Daoy (cell line): ENCODE measurements at places on chromosomes 5 and 9.

DNA sequence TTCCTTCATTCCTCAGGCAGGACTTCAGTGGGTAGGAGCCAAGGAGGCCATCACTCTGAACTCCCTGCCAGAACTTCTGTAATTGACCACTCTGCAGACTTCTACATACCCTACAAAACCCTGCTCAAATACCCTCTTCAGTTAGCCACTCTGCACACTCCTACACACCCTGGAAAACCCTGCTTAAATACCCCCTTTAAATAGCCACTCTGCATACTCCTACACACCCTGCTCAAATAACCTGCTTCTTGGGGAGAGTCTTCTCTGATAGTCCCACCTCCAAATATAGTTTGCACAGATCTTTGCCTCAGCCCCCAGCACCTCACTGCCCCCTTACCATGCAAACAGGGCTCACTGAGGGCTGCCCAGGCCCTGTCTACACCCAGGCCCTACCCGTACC lies 18.6 kb upstream of the CARD19 start:
- no peak for DNase-seq

DNA sequence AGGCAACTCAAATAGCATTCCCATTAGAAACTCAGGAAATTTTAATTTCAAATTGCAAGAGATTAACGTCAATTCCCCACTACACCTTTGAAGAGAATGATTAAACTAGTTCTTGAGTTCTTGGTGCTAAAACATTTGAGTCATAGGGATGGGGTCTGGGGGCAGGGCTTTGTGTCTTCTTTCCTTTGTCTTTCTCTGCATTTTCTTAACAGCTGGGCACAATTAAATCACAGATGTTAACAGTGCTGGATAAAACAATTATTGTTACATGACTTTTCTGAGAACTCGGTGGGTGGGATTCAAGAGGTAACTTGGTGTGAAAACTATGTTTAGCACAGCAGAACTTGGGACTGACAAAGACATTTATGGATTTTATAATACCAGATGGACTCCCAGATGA lies 351.9 kb upstream of the TNC start:
- DNase-seq = no peak

DNA sequence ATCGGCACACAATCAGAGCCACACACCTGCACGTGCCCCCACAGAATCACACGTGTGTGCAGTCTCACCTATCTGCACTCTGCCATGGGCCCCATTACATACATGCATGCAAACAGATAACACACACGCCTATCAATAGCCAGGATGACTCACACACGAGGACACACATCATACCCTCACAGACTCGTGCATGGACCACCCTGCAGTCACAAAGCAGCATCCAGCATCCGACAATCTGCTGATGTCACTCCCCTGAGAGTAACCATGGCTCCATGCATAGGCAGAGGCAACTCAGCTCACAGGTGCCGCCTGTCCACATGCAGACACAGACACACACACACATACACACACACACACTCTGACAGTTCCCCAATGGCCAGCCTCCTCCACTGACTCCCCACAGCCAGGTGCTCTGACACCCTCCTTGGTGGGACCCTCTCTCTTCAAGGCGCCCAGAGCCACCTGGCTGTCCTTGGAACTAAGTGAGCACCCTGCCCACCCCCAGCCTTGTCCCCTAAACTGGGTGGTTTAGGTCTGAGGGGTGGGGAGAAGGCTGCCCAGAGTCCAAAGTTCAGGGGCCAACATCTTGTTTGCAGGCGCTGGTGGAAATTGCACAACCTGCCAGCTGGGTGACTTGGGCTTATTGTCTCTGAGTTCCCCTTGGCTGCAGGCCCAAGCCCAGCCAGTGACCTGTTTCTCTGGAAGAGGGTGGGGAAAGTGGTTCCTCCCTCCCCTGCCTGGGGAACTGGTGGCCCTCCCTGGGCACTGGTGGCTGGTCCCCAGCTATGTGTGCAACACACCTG lies 34.6 kb upstream of the NEK6 start:
- peak; percentile 54 for DNase-seq

DNA sequence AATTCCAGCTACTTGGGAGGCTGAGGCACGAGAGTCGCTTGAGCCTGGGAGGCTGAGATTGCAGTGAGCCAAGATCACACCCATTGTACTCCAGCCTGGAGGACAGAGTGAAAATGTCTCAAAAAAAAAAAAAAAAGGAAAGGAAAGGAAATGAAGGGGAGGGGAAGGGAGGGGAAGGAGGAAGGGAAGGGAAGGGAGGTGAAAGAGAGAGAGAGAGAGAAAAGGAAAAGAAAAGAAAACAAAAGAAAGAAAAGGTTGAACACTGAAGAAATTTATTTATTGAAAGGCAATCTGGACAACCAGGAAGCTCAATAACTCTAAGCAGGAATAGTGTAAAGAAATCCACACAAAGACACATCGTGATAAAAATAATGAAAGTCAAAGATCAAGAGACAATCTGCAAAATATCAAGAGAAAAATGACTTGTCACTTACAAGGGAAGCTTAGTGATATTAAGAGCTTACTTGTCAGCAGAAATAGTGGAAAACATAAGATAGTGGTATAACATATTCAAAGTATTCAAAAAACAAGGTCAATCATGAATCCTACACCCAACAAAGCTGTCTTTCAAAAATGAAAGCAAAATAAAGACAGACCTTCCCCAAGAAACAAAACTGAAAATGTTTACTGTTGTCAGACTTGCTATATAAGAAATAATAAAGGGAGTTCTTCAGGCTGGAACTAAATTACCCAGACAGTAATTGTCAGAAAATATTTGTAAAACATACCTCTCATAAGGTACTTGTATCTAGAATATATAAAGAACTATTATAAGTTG lies 10.9 kb upstream of the RIMOC1 start:
- DNase-seq = no peak

DNA sequence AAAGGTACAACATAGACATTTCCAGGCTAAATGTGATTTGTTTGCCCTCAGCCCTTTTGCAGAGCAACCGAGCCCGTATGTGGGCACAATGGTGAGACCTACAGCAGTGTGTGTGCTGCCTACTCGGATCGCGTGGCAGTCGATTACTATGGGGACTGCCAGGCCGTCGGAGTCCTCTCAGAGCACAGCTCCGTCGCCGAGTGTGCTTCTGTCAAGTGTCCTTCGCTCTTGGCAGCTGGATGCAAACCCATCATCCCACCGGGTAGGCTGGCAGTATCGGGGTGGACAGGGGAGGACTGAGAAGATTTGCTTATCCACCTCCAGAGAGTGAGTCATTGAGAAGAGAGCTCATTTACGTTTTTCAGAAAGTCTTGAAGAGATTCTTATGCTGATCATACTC lies 17.8 kb upstream of the GLIPR2 start:
- no peak for DNase-seq

- no peak for DNase-seq
Measured at GRCh38 chr9:134294153-134295071, 31.8 kb upstream of the RXRA start.

DNA sequence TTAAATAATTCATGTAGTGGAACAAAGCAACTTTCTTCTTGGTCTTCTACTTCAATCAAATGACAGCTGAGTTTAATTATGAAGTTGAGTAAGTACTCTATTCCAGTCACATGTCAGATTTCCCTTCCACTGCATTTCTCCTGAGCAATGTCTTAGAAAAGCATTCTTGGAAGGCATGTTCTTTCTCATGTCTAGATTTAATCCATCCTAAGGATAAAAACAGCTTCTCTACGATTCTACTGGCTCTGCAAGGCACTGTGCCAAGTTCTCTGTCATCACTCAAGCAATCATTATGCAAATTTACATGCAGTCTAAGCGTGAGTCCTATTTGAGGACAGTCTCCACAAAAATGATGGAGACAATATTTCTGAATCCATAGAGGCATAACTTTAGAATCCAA lies 142.4 kb downstream of the YIPF5 start:
- peak; percentile 25 for DNase-seq

GRCh38 chr9:97475059-97475458 lies 26.4 kb upstream of the TMOD1 start:
- DNase-seq = no peak

GRCh38 chr9:29511680-29512079 lies 1938.4 kb upstream of the C9orf72 start:
- DNase-seq = no peak
